EL (cell line): ENCODE measurements at places on chromosomes 5 and 9.
A peak's percentile ranks its signal among the peaks of the same experiment; 100 is the strongest.

DNA sequence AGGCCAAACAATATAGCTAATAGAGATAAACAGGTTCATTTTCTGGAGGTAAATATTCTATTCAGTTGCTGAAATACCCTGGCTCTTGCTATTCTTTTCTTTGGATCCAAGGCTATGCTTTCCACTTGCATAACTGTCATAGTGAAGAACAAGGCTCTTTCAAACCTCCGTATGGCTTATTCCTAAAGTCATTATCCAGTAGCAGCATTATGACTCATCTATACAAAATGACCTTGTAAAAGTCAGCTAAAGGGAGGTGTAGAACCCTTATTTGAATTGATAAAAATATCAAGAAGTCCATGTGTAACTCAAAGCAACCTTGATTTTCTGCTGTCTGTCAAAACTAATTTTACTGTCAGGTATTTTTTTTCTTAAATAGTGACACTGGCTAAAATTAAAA lies 447.8 kb downstream of the PLK2 start:
- DNase-seq, result peak; percentile 26

- DNase-seq, result no peak
These were observed 4.3 kb upstream of the ACER2 start for GRCh38 chr9:19404283-19405075.

DNA sequence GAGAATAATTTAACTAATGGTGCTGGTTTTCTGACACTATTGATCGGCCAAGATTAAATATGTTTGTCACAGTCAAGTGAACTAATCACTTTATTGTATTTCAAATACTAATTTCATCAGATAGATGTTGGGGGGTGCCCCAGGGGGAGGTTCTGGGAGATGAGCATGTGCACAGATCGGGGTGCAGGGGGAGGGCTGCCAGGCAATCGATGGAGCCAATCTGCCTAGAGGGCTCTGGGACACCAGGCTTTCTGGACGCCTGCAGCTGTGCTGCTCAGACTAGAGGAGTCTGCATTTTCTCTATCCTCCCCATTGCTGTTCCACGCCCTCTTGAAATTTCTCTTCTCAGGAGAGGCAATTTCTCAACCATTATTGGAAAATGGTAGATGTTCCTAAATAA lies 100.0 kb upstream of the ALDH1B1 start:
- no peak for DNase-seq

DNA sequence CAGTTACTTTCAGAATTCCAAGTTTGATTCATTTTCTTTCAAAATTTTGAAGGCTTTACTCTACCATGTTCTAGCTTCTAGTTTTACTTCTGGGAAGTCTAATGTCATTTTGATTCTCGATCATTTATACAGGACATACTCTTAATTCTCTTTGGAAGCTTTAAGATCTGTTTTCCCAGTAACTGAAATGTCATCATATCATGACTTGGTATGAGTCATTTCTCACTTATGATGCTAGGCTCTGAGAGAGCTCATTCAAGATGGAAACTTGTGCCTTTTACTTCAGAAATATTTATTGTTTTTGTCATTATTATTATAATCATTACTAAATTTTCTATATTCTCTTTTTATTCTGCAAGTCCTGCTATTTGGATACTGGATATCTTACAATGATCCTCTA lies 222.3 kb downstream of the PARP8 start:
- no peak for DNase-seq

DNA sequence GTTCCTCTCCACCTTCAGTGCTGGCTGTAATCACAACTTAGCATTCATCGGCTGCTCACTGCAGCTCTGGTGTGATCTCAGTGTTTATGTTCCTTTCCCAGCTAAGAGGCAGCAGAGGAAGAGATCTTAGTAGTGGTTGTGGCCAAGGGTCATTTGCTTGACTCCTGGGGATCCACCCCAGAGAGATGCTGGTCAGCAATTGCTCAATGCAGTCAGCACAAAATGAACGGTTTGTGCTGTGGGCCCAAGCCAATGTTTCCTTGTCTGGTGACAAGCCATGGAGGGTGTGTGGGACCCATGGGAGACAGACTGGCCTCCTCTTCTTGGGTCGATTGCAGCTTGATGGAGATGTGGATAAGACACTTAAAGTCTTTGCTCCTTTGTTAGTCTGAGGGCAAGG lies 16.1 kb upstream of the FRMD3 start:
- DNase-seq, result no peak

DNA sequence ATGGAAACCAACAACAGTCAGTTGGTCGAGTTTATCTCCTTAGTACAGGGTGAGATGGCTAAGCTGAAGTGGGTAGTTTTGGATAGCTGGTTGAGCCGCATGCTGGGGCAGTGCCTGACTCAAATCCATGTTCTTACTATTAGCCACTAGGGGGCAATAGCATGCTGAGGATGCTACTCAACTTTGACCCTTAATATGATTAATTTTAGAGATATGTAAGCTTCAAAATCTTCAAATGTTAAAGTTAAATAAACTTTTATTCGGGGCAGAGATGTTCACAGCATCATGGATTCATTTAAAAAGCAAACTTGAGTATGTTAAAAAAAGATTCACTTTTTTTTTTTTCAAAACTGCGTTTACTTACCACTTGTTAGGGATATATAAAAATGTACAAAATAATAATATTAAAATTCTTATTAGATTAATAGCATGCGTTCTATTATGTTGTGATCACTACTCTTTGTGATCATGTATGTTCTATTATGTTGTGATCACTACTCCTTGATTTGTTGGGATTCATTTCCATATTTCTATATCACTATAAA lies 57.0 kb downstream of the C9orf153 start:
- peak; percentile 63 for DNase-seq

GRCh38 chr9:36717276-36717675 lies 144.6 kb downstream of the MELK start:
- no peak for DNase-seq

DNA sequence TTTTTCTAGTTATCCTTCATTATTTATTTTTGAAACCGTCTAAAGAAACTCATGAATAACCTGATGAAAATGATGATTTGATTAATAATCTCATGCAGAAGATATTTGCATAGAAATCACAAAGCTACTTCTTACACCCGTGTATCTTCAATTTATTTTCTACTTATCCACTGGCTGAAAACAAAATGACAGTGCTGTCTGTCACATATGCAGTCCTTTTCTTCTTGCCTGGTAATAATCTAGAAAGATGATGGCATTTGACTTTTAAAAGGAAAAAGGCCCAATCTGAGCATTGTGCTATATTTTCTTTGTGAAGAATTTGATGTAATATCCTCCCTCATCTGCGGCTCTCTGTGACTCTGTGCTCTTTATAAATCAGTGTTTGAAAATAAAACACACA lies 253.3 kb downstream of the PRR16 start:
- DNase-seq, result no peak

DNA sequence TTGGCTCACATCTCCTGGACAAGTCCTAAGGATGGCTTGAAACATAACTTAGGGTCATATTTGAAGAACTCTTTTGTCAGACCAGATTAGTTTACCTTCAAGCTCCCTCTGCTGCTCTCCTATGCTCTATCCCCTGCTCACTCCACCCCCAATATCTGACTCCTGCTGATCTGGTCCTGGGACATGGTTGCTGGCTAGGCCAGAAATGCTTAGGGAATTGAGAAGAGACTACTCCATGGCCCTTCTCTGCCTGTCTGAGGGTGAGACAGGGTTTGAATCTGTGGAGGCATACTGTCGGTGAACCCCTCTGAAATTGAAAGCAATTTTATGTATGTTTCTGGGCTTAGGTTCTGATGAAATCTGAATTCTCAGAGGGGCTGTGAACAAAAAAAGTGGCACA lies 3.3 kb downstream of the OTULIN start:
- DNase-seq, result no peak

GRCh38 chr5:142600611-142601358 lies 85.1 kb downstream of the FGF1 start:
- DNase-seq, result peak; percentile 68

DNA sequence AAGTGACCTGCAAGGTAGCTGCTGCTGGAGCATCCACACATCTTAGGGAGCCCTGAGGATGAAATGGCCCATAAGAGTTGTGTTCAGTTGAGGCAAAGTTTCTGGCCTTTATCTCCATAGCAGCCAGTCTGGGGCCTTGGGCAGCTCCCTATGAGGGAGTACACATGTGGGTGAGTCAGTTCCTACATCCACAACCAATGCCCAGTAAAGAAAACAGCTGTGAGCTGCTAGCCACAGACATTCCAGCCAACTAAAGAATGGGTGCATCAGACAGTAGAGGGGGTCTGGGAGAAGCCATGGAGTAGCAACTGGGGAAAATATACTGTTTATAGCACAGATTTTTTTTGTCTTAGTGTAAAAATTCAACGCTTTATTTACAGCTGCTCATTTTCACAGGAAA lies 720.7 kb downstream of the TLE1 start:
- DNase-seq, result peak; percentile 80

- DNase-seq, result no peak
These were observed 18.7 kb upstream of the ROPN1L start for GRCh38 chr5:10423022-10423421.

DNA sequence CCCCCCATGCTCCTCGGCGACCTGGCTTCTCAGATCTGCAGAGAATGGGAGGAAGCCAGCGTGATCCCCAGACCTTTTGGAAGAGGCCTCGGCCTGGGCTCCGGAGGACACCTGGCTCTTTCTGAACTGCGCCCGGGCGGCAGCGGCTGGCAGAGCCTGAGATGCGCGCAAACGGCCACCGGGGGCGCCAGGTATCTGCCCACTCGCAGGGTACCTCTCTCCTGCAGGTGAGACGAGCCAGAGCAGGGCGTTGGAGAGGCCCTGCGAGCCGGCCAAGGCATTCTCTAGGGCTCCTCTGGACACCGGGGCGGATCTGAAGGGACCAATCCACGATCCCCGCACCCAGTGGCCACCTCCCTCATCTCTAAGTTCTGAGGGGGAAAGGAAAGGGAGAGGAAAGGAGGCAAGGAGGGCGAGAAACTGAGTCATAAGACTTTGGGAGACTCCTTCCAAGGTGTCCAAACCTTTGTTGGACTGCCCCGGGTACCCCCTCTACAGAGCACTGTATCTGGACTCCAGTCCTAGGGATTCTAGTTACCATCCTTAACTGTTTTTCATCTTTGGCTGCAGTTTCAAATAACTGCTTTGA lies 55.0 kb upstream of the SLC46A2 start:
- no peak for DNase-seq

GRCh38 chr9:120642129-120642770 lies 62.3 kb upstream of the CDK5RAP2 start:
- DNase-seq, result no peak

DNA sequence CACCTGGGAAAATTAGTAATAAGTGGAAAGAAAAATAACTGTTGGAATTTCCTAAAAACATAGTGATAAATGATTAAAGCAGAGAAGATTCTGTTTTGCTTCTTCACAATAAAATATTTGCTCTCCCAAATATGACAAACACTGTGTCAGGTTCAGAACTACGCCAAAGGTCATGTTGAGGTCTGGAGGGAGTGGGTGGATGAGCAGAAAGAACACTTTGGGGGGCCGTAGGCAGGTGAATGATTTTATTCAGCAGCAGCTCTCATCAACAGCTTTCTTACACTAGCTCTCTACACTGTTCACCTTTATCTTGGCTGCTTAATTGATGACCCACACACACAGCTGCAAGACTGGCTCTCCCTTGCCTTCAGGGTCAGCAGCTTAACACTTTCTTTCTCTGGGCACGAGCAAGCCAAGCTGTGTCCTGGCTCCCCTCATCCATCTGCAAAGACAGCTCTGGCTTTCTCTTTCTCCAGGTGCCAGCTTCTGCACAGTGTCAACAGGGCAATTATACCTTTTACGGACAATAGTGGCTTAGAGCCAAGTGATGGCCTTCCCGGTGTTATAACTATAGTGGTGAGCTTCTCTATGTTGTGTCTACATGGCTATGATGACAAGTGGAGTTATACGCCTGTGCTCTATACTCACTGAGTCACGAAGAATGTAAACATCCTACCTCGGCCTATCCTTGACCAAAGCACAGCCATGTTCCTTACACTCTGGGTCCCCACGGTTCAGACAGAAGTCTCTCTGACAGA lies 18.9 kb upstream of the GPX8 start:
- DNase-seq, result no peak

DNA sequence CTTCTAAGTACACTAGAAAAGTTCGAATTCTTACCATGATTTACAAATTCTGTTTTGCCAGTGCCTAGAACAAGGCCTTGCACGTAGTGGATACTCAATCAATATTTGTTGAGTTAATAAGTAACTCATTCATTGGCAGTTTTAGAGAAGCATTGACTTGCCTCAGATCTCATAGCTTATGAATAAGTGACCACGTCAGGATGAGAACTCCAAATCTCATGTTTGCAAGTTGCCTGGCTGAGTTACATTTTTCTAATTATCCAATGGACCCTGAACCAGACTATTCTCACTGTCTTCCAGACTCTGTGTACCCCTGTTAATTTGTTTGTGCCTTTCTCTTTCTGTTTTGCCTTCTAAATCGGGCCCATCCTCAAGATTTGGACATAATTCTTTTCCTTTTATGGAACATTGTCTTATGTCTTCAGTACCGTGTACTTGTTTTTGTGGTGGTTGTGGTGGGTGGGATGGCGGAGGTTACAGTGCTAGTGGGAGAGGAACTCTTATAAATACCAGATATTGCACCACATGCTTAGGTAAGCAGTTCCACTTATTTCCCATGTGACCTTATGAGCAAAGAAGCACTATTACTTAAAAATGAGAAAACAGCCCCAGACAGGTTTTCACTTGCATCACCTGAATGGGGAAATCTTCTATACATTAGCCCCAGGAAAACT lies 96.3 kb downstream of the UNC13B start:
- DNase-seq, result no peak

- no peak for DNase-seq
These were observed 26.1 kb upstream of the GRPEL2 start for GRCh38 chr5:149319174-149319573.

GRCh38 chr5:128842241-128842640 lies 123.0 kb upstream of the SLC27A6 start:
- DNase-seq, result no peak

GRCh38 chr5:80964919-80965318 lies 4.8 kb downstream of the RASGRF2 start:
- no peak for DNase-seq

DNA sequence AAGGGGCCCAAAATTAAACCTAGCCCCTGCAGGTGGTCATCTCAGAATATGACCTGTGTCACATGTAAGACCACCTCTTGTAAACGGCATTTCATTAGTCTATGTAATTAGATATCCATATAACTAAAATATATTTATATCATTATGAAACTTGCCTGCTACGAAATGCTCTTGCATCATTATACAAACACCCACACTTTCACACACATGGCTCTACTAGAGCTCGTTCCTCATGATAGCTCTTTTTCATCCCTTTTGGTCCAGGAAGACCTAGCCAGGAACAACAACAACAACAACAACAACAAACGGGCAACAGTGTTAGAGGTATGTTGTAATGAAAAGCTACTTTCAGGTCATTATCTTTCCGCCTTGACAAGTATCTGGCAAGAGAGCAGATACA lies 58.6 kb downstream of the LHFPL2 start:
- no peak for DNase-seq
